ENCODE measurements at places on chromosomes 6 and 20.

- DNase-seq = no peak
Measured at GRCh38 chr6:83609248-83609647, 96.9 kb downstream of the PRSS35 start.

GRCh38 chr20:60806354-60806753 lies 445.7 kb upstream of the CDH4 start:
- no peak for DNase-seq

GRCh38 chr20:38473367-38473795 lies 738 bp downstream of the RALGAPB start:
- DNase-seq = no peak

- DNase-seq = no peak
Measured at GRCh38 chr6:77686931-77687330, 34.1 kb downstream of the MEI4 start.

DNA sequence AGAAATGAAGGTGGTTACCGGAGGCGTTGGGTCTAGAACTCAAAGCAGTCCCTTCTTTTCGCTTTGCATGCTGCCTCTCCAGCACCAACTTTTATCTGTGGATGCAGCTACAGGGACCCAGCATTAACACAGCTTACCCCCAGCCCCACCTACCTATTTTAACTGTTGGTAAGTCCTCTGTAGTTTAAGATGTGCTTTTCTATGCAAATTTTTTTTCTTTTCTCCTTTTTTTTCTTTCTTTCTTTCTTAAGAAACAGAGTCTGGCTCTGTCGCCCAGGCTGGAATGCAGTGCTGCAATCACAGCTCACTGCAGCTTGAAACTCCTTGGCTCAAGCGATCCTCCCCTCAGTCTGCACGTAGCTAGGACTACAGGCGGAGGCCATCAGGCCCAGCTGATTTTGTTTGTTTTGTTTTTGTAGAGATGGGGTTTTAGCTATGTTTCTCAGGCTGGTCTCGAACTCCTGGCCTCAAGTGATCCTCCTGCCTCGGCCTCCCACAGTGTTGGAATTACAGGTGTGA lies 6.5 kb upstream of the USP45 start:
- no peak for DNase-seq

DNA sequence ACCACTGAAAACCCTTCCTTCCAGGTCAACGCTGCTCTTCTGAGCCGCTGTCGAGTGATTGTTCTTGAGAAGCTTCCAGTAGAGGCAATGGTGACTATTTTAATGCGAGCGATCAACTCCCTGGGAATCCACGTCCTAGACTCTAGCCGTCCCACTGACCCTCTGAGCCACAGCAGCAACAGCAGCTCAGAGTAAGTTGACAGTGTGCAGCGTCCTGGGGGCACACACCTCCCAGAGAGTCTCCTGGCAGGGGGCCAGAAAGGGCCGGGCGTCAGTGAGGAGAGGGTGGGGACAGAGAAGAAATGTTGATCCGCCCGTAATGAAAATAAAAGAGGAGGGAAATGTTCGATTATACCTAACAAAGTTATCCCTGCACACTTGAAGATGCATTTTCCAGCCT lies 5.0 kb downstream of the WRNIP1 start:
- no peak for DNase-seq

DNA sequence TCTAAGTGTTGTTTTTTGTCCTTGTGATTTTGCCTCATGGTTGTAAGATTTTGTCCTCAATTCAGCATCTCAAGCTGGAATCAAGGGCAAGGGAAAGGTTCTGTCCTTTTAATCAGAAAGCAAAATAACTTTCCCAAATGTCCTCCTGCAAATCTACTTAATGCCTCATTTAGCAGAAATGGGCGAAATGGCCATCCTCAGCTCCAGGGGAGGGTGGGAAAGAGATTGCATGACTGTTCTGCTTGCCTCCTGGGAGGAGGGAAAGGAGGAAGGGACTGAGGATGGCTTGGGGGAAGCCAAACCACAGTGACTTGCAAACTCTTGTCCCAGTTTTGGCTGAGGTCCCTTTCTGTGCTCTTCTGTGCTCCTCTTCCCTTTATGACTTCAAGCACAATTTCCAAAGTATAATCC lies 43.4 kb downstream of the TNFAIP3 start:
- DNase-seq = no peak
